Brain microvascular endothelial cell (primary cell): ENCODE measurements at places on chromosomes 1 and 21.

- no peak for DNase-seq
These were observed 15.9 kb upstream of the CEP350 start for GRCh38 chr1:179938752-179939151.

GRCh38 chr1:35326246-35326866, 57.8 kb downstream of the ZMYM4 start:
- no peak for DNase-seq

GRCh38 chr1:100649146-100649545, 70.4 kb upstream of the VCAM1 start:
- DNase-seq = no peak

- DNase-seq = no peak
These were observed 199.5 kb downstream of the GPATCH2 start for GRCh38 chr1:217431395-217431794.

DNA sequence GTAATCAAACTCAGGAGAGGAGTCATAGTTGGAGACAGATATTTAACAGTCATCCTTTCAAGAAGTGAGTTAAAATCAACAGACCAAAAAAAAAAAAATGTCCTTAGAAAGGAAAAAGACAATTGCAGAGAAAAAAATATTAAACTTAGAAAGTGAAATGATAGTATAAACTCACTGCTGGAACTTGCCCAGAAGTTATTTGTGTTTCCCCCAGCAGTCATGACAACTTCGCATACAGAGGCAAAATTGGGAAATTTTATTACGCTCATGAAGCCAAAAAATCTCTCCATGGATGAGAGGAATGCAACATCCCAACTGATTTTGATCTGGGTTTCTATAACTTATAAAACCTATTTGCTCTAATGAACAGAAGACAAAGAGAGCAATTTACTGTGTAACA, 198.2 kb downstream of the LRRC7 start:
- DNase-seq = no peak

DNA sequence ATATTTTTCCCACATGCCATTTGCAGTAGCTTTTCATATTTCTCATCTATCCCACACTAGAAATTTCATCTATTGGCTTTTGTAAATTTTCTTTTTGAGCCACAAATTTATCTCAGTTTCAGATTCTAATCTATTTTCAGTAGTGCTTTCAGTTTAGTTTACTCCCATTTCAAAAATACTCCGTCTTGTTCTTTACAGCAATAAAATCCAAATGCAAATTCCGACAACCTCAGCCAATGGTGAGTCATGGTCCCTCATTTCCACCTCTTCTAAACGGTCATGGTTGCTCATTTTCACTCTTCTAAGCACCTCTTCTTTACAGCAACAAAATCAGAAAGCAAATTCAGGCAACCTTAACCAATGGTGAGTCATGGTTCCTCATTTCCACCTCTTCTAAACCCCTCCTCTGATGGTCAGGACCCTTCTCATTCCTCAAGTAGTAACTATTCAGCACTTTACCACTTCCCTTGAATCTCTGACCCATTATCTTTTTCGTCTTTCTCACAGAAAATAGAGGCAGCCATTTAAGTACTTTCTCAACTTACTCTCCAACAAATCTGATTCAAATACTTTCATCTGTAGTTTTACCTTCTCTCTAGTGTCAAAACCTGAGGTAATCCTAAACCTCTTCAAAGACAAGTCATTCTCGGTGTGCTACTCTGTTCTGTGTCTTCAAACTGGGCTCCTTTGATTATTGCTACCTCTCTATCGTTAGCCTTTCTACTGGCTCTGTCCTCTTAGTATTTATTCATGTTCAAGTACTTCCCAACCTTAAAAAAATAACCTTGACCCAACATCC, 34.4 kb downstream of the C21orf91 start:
- no peak for DNase-seq

GRCh38 chr1:115877511-115877910, 36.6 kb upstream of the NHLH2 start:
- DNase-seq = no peak

- no peak for DNase-seq
These were observed 27.8 kb upstream of the ZNF281 start for GRCh38 chr1:200437556-200438203.

GRCh38 chr21:25506887-25507286, 100.4 kb downstream of the MRPL39 start:
- peak; percentile 61 for DNase-seq

DNA sequence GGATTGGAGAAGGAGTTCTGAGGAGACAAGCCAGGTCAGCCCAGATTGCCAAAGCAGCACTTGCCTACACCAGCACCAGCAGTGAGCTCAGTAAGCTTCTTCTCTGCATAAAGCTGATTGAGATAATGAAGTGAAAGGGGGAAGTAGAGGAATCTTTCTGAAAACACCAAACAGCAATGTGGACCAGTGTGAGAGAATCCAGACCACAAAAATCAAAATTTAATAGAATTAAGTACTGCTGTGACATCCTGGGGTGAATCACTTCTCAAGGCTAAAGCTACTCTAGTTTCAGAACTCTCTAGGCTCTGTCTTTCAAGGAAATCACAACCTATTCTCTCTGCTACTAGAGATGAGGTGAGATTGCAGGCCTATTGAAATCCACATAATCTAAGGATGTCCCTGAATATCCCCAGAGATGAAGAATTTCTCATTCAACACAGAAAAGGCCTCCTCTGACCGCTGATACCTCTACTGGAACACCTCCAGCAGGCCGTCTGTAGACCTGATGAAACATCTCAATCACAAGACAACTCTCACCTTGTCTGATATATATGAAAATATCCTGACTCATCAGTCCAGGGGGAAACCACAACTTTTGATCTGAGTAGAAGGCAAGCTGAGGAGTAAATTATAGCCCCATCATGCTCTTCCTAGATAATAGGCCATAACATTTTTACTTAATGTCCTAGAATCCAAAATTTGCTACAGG, at the start of gene FCRL4:
FCRL4 (minus strand) TSS at position 127 of the 709 bp plus-strand sequence. CDS start 141 bp downstream, outside the sequence.
- DNase-seq = no peak

DNA sequence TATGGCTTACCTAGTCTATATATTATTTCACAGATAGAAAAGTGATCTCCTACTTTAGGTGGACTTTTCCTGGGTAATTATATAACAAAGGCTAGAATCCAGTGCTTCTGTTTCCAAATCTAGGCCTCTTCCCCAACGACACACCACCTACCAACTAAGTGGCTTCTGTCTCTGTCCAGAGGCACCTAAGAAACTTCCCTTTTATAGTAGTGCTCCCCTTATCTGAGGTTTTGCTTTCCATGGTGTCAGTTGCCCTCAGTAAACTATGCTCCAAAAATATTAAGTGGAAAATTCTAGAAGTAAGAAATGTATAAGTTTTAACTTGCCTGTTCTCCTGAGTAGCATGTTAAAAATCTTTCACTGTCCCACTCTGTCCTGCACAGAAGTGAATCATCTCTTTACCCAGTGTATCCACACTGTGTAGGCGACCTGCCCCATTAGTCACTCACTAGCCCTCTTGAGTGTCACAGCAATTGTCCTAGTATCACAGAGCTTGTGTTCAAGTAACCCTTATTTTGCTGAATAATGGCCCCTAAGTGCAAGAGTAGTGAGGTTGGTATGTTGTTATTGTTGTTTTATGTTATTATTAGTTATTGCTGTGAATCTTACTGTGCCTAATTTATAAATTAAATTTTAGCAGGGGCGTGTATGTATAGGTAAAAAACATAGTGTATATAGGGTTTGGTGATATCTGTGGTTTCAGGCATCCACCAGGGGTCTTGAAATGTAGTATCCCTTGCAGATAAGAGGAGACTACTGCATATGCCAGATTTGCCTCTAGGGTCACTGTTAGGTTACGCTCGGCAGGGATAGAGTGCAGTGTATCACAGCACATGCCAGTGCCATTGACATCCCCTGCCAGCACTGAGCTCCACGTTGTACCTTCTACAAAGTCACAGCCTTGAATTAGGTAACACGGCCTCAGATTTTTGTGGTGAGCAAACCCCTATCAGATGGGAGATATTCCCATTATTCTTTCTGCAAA, 14.7 kb upstream of the CD53 start:
- DNase-seq = no peak

GRCh38 chr1:15837931-15838330, 9.6 kb upstream of the SPEN start:
- DNase-seq = no peak

- no peak for DNase-seq
These were observed 204.7 kb upstream of the EDN2 start for GRCh38 chr1:41689139-41689538.
